ENCODE measurements at places on chromosomes 3 and 15.

- no peak for DNase-seq
Measured at GRCh38 chr3:108834551-108834950, 12.0 kb downstream of the TRAT1 start.

GRCh38 chr15:76912430-76912829, 7.3 kb upstream of the SCAPER start:
- DNase-seq = no peak

- no peak for DNase-seq
Measured at GRCh38 chr15:59999612-60000112, 4.4 kb upstream of the FOXB1 start.

DNA sequence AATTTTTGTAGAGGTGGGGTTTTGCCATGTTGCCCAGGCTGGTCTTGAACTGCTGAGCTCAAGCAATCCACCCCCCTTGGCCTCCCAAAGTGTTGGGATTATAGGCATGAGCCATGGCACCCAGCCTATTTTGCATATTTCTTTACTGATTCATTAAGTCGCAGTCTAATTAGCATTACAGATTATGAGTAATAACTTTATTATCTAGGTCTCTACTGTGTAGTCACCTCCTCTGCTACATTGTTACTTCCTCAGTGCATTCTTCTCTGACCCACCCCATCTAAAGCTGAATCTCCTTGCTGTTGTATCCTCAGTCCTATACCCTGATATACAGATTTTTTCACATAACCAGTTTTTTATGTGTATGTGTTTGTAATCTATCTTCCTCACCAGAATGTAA, 61.7 kb downstream of the TFDP2 start:
- DNase-seq = no peak

GRCh38 chr3:112117841-112118571, 15.0 kb downstream of the GCSAM start:
- DNase-seq = no peak

GRCh38 chr15:48922046-48922445, 41.7 kb downstream of the SHC4 start:
- no peak for DNase-seq

GRCh38 chr3:112629425-112629824, 11.5 kb downstream of the CCDC80 start:
- DNase-seq = peak; percentile 35

GRCh38 chr3:194667363-194667762, 4.6 kb downstream of the LSG1 start:
- DNase-seq = no peak

- no peak for DNase-seq
Measured at GRCh38 chr15:68447209-68447608, 15.2 kb upstream of the ITGA11 start.

DNA sequence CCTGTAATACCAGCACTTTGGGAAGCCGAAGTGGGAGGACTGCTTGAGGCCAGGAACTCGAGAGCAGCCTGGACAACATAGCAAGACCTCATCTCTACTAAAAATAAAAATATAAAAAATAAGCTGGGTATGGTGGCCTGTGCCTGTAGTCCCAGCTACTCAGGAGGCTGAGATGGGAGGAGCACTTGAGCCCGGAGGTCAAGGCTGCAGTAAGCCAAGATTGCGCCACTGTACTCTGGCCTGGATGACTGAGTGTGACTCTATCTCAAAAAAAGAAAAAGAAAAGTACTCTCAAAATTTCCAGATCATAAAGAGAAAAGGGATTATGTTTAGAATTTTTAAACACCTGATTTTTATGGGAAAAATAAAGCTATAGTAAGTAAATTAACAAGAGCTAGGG, 24.1 kb downstream of the SLC51A start:
- DNase-seq = no peak

DNA sequence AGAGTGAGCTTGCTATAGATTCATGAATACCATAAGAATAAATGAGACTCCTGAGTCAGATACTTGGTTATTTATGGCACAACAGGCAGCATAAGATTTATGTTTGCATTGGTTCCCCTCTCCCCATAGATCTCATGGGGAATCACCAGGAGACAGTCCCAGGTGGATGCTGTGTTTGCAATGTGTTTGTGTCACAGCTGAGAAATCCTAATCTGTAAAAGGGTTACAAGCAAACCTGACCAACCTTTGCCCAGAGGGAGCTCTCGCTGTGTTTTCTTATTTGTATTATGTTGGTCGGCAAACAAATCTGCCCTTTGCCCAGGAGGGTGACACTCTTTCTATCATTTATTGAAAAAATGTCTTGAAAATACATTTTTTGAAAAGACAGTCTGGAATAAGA, 236.2 kb downstream of the ZPLD1 start:
- DNase-seq = no peak

DNA sequence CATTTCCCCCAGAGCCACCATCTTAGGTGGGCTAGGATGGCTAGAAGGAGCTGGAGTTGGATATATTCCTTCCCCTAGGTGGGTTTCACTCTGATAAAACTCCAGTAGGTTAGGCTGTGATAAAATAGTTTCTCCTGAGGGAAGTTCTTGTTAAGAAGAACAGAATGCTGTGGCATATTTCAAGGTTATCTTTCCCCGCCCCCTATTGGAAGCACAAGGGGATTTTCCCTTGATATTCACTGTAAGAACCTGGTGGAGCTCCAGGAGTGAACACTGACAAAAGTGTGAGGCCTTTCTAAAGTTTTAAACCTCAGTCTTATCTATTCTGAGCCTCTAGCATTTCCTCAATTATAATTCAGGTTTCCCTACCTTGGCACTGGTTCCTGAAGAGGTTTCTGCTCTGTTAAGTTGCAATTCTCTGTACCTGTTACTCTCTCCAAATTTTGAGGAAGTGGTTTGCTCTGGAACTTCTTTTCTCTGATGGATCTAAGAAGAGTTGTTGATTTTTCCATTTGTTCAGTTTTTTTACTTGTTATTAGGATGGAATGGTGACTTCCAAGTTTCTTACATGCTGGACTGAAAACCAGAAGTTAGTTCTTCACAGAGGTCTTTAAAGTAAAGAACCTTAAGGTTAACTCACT, 113.5 kb downstream of the GMPS start:
- no peak for DNase-seq

GRCh38 chr15:25771338-25771706, 91.8 kb downstream of the ATP10A start:
- DNase-seq = no peak

DNA sequence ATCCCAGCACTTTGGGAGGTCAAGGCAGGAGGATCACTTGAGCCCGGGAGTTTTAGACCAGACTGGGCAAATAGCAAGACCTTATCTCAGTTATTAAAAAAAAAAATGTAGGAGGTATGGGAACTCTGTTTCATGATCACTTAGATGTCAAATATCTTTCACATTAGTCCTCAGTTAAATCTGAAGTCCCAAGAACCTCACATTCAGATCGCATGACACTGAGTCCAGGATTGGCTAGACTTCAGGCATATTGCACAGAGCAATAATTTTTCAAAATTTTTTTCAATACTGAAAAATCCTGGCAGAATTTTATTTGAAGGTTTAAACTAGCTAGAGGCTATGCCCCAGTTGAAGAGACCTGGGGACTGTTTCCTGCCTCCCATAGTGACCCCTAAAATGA, 56.3 kb upstream of the ZNF148 start:
- no peak for DNase-seq

DNA sequence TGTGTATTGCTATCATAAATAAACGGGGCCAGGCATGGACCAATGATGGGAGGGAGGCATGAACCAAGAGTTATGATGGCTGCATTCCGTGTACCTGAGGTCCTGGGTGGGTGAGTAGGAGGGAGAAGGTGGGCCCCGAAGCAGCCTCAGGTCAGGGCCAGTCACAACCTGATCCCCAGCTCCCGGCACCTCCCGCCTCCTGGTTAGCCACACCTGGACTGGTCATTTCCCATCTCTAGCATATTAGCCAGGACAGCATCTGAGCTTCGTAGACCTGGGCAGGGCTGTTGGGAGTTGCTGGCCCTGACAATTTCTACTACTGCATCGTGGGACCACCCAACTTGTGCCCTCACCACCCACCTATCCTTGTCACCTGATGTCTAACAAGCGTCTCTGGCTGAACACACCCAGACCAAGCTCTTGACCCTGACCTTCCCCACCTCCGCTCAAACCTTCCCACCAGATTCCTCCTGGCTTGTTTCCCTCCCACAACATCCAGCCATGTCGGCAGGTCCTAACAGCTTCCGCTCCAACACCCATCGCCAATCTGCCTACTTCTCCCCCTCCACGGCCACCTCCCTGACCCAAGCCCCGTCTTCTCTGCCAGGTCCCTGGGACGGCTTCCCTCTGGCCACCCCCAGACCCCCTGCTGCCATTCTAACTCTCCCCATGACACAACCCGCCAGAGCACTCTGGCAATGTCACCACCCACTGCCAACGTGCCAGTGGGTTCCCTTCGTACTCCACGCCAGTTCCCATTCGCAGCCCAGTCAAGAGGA, 133.8 kb upstream of the IQSEC1 start:
- no peak for DNase-seq

DNA sequence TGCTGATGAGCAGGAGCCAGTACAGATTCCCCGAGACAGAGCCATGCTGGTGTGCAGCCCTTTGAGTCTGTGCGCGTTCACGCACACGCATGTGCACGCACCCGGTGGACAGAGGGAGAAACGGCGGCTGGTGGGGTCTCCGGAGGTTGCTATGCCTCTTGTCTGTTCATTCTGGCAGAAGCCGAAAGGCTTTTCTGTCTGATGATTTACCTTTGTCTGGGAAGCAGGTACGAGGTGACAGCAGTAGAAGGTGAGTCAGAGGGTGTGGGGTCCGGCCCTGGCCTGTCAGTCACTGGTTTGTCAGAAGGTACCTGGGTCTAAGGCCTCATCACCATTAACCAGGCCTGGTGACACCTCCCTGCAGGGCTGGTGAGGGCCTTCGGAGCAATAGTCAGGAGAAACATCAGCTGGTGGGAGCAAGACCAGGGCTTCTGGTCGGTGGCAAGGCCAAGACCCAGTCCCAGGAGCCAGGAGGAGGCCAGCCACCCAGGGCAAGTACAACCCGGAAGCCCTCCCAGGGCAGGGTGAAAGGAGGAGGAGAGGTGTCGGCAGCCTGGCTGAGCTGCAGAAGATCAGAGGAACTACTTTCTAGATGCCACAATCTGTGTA, 7.5 kb downstream of the PCSK6 start:
- DNase-seq = no peak

DNA sequence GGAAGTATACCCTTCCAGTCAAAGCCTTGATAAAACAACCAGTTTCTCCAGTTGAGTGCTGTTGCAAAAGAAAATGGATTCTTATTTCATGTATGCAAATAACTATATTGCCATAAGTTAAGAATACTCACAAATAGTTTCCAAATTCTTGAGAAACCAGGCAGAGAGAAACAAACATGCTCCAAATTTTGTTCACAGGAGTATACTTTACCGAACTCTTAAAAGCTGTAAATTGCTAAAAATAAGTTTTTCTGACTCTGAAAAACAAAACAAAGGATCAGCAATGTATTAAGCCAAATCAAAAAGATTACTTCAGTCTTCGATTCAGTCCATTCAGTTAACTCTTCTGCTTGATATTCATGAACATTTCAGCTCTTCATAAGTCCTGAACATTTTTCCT, 646.5 kb downstream of the MCTP2 start:
- no peak for DNase-seq

DNA sequence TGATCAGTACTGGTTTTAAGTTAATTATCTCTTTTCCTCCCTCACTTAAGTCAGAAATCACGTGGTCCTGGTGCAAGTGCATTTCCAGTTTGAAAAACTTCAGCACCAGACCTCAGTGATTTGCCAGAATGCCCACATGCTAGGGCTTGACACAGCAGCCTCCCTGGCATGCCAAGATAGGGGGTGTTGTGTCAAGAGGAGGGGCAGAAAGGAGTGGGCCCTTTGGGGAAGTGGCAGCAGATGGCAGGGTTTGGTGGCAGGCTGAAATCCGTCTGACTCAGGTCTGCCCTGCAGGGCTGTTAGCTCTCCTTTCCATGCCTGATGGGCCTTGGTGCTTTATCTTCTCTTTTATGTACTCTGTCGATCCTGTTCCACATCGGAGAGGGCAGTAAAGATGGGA, 23.4 kb downstream of the PXK start:
- DNase-seq = no peak

DNA sequence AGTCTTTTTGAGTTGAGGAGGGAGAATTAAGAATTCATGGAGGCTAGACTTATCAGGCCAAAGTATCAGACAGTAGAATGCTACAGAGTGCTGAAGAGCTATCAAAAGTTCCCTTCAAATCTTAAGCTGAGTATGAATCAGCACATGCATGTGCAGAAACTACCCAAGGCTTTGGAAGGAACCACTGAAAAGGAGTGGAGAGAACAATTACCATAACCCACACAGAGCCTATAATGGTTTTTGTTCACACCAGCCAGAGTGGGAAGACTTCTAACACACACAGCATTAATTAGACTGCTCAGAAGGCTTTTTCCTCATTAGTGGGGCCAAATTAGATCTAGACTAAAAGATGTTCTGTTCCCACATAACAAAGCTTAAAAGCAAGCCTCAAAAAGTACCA, 83.7 kb upstream of the SLC6A11 start:
- DNase-seq = no peak

DNA sequence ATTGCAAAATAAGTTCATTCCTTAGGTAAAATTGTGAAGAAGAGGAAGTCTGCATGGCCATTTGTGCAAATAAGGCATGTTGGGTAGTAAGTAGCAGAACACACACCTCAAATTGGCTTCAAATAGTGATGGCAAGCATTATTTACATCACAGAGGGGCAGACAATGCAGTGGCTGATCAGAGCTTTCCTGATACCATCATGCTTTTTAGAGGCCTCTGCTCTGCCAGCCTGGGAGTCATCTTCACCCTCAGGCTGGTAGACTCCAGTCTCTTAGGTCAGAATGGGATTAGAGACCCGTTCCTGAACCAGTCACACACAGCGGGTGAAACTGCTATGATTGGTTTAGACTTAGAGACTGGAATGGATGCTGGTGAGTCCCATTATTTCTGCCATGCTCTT, 396.0 kb upstream of the MCTP2 start:
- DNase-seq = no peak

GRCh38 chr15:50066666-50067065, 52.4 kb downstream of the ATP8B4 start:
- no peak for DNase-seq

Data from activated CD4-positive, alpha-beta T cell treated with anti-CD3 and anti-CD28 coated beads, Interleukin-2, amount 50 U/mL, for 48 hours (primary cell).